ENCODE measurements at places on chromosomes 2 and 18.

DNA sequence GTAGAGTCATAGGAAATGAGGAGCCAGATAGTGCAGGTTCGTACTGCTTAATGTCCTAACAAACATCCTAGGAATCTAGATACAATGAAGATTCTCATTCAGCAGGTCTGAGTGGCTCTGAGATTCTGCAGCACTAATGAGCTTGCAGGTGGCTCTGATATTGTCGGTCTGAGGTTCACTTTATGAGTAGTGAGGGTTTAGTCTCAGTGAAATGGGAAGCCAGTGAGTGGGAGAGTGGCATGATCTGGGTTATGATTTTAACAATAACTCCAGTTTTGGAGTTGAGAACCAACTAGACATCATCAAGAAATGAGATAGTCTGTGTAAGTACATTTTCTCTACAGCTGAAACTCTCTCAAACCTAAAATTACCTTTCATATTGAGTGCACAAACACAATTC, 166.8 kb upstream of the SP5 start:
- peak; percentile 69 for DNase-seq

- no peak for DNase-seq
Measured at GRCh38 chr18:77140439-77141109, 8.0 kb upstream of the MBP start.

DNA sequence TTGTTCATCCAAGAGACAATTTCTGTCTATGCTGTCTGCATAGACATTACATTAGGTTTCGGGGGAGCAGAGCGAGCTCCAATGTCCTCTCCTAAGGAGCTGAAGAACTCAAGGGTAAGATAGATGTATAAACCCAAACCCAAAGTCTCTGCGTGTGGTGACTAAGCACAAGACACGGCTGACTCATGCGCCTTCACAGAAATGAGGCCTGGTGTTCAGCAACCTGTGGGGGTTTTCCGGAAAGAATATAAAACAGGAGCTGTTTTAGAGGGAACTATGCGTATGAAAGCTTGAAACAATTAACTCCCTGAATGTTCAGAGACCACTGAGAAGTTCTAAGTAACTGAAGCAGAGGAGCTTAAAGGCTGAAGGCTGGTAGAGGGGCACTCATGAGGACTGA, 154.7 kb downstream of the SOX11 start:
- DNase-seq = no peak

- DNase-seq = no peak
Measured at GRCh38 chr2:222445227-222445626, 20.9 kb downstream of the SGPP2 start.

- no peak for DNase-seq
Measured at GRCh38 chr2:155546721-155547555, 785.6 kb downstream of the NR4A2 start.

GRCh38 chr2:207423886-207424285, 105.9 kb upstream of the CREB1 start:
- no peak for DNase-seq
